NCI-H187 treated with DMSO at 0.1 percent for 48 hours (cell line): ENCODE measurements at places on chromosomes 5 and 9.

DNA sequence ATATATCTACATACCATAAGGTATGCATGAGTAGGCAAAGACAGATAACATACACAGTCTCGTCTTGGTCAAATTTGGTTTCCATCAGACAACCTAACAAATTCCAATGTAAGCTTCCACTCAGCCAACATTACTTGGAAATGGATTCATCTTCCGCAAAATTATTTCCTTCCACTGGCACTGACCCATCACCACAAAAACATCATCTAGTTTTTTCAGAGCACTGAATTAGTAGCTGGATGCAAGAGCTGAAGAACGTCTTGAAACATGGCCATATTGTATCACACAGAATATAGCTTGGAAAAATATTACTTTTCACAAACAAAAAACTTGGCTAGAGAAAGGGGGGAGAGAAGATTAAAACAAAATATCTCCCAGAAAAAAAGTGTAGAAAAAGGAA, 73.5 kb downstream of the EFNA5 start:
- no peak for DNase-seq

DNA sequence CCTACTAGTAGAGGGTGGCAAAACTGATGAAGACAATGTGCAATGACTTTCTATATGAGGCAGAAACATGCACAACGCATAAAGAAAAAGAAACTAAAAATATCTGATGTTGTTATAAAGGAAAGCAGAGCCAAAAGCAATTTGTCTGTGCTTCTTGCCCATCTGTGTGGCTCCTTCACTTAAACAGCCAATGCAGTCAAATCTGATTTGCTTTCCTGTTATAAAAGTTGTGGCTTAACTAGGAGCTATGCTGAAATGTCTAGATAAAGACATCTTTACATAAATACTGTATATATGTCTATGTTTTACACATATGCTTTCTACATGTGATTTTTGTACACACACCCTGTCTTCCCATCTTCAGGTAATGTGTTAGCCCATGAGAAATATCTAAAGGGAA, 508.2 kb downstream of the CETN3 start:
- no peak for DNase-seq

GRCh38 chr5:55989860-55990259, 4.9 kb downstream of the IL6ST start:
- no peak for DNase-seq

DNA sequence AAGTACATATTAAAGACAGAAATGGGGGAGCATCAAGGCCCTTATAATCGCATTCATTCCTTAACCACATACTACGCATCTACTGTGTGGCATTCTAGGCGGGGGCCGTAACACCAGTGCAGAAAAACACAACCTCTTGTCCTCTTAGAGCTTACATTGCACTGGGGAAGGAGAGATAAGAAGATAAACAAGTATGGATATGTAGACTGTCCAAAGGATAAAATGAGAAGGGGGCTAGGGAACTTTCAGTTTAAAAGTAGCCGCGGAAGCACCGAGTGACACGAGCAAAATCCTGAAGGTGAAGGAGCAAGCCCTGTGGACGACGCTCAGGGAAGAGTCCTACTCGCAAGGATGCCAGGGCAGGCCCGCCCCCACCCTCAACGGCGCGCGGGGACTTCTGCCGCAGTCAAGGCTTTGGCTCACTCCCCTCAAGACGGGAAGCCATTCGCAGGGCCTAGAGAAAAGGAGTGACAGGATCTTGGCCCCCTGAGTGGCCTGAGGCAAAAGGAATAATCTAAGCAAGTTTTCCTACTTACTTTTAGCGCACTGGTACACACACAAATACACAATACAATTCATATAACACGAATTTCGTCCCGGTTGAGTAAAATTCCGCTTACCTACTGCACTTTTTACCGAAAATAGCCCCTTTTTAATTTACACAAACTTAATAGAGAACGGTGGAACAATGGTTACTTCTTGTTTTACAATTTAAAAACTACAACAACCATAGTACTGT, 1.3 kb upstream of the NIPBL start:
- no peak for DNase-seq

DNA sequence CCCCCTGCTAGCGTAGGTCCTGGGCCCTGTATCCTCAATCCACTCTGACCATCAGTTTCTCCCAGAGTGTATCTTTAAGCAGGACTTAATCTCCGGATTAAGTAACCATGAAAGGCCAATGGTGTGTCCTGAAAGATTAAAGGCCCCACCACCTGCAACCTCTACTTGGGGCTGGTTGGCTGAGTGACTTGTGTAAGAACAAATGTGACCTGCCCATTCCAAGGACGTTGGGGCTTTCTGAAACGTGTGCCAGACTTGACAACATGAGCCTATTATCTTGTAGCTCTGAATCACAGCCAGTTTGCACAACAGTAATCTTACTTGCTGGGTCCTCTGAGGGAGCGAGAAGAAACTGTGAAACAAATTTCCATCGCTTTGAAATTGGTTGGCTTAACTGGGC, 3.1 kb upstream of the PRELID2 start:
- no peak for DNase-seq

GRCh38 chr9:2341126-2341525, 280.5 kb upstream of the VLDLR start:
- DNase-seq, result no peak

GRCh38 chr5:98243972-98244371, 529.5 kb upstream of the RGMB start:
- DNase-seq, result no peak
